NT2/D1 (cell line): ENCODE measurements at places on chromosomes 4 and X.

DNA sequence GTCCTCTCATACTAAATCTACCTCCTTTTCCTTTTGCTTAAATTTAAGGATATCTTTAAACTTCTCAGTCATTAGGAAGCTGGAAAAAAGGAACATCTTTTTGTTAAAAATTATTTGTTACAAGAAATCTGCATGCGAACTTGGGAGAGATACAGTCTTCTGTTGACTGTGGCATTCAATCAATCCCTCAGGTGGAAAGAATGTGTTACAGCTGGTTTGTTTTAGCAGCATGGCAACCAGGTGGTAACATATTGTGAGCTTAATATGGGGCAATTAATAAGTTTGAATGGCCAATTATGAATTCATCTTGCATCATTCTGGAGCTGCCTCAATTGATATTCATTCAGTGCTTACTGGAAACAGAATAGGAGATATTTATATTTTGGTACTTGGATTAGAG lies 135.0 kb downstream of the GC start:
- DNase-seq = no peak

- DNase-seq = no peak
These were observed 202.0 kb downstream of the RRAGB start for GRCh38 chrX:55919367-55920221.

DNA sequence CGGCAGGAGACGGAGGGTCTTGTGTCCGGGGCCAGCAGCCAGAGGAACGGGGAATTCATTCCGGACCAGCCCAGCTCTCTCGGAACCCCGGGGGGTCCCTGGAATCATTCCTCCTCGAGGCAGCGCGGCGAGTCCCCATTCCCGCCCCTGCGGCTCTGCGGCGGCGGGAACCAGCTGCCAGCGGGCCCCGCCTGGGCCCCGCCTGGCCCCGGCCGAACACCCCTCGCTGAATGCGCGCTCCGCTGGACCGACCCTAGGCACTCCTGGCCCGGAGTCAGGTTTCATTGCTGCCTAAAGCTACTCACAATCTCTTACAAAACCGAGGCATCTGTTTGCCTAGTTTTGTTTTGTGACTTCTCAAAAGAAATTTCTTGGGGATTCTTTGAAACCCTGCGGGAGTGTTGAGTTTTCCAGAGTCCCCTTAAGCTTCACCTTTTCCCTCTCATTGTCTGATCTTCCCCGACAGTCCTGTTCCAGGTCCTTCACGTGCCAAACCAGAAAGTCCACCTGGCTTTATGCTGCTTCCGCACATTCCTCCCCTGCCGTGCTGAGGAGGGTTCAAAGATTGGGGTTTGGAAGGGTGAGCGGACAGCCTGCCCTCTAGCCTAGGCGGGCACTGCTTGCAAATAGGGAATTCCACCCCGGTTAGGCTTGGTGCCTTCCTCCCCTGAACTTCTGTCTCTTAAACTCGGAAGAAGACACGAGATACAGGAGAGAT lies 789 bp downstream of the ARHGAP10 start:
- no peak for DNase-seq

DNA sequence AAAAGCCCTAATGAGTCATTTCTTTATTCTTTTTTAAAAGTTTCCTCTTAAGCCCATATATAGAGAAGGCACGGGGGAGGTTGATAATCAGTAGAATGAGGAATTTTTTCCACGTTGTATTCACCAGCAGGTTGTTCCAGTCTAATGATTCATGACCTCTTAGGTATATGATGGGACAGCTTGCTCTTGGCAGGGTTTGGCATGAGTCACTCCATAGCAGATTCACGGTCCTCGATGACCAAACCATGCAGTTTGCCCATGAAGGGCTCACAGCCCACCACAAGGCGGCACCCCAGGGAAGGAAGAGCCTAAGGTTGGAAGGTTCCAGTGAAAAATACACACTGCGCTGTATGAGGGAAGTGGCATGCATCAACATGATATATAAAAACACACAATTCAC lies 623.8 kb upstream of the DIPK2B start:
- no peak for DNase-seq

- DNase-seq = no peak
These were observed 184.5 kb downstream of the SPRY1 start for GRCh38 chr4:123580981-123581664.

DNA sequence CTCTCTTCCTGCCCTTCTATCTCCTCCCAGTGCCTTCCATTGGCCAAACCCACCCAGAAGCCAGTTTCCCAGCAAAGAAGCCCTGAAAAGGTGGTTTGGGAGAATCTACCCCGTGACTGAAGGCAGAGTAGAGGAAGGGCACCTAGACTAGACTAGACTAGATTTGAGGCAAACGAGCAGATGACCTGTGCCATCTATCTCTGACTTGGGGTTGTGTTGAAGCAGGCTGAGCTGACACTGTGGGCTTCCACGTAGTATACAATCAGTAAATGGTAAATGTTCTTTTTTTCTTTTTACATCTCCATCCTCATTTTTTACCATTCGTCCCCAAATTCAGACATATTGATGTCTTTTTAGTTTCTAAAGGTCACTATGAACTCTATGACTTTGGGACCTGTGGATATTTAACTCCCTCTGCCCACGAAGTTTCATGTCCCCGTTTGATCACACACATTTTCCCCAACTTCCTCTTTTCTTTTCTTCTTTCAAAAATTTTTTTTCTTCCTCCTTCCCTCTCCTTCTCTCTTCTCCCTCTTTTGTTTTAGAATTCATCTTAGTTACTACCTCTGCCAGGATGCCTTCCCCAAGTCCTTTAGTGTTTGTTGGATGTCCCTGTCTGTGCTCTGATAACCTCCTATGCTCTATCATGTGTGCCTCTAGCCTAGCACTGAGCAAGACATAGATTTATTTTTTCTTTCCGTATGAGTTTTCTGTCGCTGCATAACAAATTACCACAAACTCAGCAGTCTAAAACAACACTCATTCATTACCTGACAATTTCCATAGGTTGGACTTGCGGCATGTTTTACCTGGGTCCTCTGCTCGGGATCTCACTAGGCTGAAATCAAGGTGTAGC lies 6.2 kb upstream of the AFF1 start:
- DNase-seq = no peak
